NCI-H146 (cell line): ENCODE measurements at places on chromosomes 16 and 17.

DNA sequence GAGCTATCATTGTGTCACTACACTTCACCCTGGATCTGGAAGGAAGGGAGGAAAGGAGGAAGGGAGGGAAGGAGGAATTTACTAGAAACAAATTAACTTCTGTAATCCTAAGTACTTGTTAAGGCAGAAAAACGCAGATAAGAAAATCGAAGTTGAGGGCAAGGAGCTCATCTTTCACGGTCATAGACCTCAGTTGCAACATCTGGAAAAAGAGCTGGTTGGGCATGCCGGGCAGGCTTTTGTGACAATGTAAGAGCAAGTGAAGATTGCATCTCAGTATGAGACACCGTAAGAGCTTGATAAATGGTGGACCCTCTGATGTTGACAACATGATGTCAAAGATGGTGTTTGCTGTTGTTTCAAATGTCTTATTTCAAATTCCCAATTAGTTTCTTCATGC is 721.5 kb downstream of the MAF start:
- DNase-seq: no peak

GRCh38 chr16:81694494-81695280 is 84.4 kb upstream of the PLCG2 start:
- no peak for DNase-seq

GRCh38 chr17:48970224-48970623 is 1.8 kb upstream of the GIP start:
- no peak for DNase-seq

DNA sequence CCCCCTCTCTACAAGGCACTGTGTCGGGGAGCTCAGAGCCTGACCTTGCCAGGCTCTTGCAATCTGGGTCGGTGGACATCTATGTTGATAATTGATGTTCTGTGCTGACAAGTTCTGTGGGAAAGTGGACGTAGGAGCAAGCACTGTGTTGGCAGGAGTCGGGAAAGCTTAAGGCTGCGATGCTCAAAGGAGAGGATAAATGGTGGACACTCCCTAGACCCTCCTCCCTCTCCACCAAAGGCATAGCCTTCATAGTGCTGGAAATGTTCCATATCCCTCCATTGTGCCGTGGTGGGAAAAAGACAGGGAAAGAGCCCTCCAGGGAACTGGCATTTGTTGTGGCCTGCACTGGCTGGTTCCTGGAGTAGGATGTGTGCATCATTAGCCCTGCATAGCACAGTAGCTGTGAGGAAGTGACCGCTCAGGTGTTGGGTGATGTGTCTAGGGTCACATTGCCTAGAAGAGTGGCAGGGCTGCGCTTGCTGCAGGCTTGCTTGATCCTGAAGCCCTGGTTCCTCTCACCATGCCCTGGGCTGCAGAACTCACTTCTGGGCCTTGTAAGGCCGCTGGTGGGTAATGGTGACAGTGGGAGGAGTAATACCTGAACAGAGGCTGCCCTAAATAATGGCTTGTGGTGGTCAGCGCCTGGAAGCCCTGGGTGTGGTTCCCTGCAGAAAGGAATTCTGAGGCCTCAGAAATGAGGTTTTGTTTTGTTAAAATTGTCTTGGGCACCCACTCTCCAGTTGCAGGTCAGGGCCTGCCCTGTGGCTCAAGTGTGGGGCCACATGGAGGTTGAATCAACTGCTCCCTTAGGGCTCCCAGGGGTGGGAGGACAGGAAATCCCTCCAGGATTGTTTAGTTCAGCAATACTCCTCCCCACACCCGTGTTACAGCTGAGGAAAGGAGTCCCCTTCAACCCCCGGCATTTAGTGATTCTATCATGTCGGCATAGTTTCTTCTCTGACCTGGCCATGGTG is 62.6 kb downstream of the KSR1 start:
- DNase-seq: no peak

- DNase-seq: no peak
These were observed 609.9 kb downstream of the WWOX start for GRCh38 chr16:78709137-78709884.

DNA sequence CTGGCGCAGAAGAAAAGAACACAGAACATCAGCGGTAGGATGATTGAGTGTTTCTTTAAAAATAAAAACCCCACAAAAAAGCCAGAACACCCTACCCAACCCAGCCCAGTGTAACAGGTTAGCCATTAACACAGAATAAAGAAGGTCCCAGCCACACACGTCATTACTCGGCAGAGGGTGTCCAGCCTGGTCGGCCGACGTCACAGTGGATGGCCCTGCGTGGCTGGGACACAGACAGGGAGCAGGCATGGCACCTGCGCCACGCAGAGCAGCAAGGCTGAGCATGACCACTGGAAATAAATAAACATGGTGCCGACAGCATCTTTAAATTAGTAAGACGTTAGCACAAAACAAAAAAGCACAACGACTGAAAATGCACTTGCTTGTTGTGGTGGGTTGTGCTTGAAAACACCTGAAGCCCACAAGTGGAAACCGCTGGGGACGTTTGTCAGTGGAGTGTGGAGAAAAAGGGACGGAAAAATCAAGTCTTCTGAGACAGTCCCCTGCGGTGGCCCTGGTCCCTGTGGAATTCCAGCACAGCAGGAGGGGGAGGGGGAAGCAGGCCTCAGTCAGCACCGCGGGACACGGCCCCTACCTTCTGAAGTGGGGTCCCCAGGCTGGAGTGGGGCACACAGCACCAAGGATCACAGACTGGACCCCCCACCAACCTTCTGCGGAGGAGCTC is 39.2 kb downstream of the SLC7A5 start:
- no peak for DNase-seq

DNA sequence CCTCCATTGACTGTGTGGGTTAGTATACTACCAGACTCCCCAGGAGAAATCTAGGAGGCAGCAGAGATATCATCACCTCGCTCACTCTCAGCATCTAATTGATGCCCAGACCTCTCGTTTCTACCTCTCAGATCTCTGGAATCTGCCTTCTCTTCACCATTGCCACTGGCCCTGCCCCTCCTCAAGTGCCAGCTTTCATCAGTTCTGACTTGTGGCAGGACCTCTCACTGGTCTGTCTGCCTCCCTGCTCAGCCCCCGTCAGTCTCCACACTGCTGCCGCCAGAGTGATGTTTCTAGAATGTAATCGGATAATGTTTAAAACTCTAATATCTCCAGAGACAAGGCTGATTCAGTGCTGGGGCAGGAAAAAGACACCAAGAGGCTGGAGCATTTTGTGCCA is 15.2 kb downstream of the GAN start:
- no peak for DNase-seq

DNA sequence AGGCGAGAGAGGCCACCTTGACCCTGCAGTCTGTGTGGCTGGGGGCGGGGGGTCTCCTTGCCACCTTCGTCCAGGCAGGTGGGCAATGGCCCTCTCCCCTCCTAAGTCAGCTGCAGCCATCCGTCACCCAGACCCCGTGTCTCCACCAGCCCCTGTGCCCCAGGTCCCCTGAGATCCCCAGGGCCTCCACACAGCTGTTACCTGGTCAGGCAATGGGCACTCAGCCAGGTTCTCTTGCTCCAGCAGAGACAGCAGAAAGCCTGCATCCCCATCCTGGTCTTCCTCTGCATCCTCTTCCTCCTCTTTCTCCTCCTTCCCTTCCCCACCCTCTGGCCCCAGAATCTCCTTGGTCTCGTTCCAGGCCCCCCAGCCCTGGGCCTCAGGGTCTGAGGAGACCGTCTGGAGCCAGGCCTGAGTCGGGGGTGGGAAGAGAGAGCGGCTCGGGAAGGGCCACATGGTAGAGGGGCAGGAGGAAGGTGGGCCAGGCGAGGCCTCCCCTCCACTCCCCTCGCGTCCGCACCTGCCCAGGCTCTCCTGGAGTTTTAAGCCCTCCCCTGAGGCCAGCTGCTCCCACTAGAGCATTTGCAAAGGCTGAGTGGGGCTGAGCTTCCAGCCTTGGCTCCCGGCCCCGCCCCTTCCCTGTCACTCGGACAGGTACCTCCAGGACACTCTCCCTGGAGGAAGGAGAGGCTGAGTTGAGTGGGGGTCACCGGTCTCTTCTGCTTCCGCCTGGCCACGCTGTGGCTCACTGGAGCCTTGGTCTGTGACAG is at the start of gene PABPN1L:
Gene PABPN1L (minus strand): TSS at position 510 of the 770 bp plus-strand sequence. CDS start 54 bp downstream, at position 456.
- no peak for DNase-seq

- DNase-seq: no peak
These were observed 27.9 kb downstream of the SLFN12 start for GRCh38 chr17:35404360-35404759.

DNA sequence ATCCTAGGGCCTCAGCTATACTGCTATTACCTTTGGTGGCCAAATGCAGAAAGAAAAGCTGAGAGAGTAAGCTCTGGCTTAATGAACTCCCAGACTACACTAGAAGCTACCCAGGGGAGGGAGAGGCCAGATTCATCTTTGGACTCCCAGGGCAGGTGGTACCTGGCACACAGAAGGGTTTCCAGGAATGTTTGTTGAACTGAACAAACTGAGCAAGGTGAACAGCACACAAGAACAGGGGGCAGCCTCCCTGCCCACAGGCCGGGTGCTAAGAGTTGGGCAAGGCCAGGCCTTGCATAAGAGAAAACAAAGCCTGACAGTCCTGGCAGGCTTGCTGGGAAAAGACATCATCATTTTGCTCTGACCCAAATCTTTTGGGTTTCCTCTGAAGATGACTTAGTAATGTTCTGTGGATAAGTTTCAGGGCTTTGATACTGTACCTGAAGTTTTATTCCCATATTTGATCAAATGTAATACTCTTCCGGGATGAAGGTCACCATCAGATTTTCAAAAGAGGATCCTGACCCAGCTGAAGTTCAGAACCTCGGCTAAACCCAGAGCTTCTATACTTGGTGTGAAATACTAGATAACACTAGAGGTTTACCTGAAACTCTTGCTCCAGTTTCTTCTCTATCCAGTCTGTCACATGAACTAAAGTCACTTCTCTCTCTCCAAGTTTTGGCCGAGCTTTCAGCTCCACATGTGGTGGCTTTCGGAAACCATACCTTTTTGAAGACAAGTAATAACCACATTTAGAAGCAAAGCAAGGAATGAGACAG is 20.5 kb upstream of the ERN1 start:
- no peak for DNase-seq
